ENCODE measurements at places on chromosomes 7 and 10.

- no peak for DNase-seq
Measured at GRCh38 chr7:102093599-102094315, 192.9 kb upstream of the SH2B2 start.

GRCh38 chr7:105649727-105650381 lies 68.6 kb upstream of the EFCAB10 start:
- DNase-seq, result no peak

DNA sequence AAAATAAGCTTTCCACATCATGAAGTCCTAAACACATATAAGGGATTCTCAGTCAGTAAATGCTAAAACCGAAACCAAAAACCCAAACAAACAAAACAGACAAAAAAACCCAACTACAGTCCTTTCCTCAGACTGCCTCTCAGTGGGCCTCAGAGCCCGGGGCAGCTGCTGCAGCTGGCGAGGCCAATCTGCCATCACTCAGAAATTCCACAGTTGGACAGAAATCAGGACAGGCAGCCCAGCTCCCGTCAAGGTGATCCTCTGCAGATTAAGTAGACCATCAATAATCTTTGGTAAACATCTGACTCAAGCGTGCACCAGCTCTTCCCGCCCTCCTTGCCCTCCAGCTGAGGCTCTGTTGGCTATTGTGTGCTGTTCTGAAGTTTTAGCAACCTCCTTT lies 142.2 kb downstream of the ATXN7L1 start:
- DNase-seq, result no peak

DNA sequence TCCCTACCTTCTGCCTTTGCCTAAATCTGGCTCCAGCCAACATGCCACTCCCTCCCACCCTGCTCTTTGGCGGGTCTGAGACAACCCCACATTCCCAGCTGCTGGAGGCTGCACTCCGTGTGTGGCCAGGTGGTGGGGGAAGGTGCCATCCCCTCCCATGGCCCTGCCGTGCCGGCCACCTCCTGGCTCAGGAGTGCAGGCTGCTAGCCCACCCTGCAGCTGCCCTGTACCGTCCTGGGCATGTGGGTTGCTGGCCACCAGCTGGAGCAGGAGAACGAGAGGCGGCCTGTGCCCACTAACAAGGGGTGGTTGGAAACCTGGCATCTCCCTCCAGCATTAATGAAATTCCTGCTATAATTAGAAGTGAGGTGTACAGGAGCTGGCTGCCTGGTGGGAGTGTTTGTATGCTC lies 97.6 kb downstream of the ZMIZ1 start:
- DNase-seq, result no peak

GRCh38 chr7:35258868-35259522 lies 5.1 kb upstream of the TBX20 start:
- DNase-seq, result no peak

DNA sequence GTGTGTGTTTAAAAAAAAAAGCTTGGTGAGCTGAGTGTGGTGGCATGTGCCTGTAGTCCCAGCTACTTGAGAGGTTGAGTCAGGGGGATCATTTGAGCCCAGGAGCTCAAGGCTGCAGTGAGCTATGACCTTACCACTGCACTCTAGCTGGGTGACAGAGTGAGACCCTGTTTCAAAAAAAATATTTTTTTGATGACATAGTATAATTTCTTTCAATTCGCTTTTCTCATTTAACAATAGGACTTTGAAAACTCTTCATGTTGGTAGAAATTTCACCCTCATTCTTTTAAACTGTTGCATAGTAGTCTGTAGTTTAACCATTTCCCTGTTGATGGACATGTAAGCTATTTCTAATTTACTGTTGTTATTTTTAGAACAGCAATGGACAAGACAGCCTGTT lies 55.7 kb upstream of the EXOC6 start:
- no peak for DNase-seq

GRCh38 chr10:79097021-79097872 lies 28.5 kb downstream of the ZMIZ1 start:
- no peak for DNase-seq

DNA sequence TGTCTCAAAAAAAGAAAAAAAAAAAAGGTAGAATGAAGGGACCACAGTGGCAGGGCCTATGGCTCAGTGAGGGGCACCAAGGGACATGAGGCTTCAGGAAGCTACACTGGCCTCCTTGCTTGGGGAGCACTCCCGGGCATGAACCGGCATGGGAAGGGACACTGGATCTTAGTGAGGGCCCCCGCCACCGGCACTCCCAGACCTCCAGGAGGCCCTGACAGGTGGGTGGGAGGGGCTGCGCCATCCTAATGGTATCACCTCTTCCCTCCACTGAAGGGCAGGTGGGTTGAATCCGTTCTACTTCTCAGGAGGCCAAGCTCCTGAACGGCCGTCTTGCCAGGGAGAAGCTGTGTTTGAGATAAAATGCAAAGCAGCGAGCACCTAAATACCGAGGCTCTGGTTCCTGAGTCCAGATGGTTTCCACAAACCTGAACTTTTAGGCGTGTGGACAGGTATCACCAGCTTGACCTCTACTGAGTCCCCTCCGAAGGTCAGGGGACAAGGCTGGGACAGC lies 69.8 kb downstream of the C10orf143 start:
- no peak for DNase-seq

DNA sequence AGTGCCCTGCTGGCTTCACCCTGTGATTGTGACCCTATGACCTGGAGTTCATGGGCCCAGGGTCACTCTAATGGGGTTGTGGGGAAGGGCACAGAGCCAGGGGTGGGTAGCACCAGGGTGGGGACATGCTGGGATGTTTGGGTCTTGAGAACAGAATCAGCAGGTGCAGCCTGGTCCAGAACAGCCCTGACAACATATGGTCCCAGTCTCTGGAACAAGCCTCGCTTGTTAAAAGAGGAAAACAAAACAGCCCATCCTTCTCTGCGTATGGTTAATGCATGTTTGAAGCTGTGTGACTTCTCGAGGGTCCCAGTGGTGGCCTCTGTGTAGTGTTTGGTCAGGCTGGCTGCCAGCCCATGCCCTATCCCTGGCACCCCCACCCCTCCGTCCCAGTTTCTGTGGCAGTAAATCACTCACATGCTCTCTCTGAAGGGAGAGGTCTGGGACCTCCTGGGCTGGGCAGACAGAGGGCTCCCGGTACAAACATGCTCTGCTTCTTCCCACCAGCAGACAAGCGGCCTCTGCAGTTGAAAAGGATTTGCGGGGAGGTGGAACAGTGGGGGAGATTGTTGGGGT lies 79.4 kb downstream of the FAM241B start:
- DNase-seq, result no peak

- no peak for DNase-seq
Measured at GRCh38 chr10:28400176-28400575, 97.3 kb upstream of the MPP7 start.

- DNase-seq, result no peak
Measured at GRCh38 chr10:15313047-15313446, 58.0 kb downstream of the FAM171A1 start.

GRCh38 chr7:141685285-141686023 lies 16.5 kb downstream of the DENND11 start:
- DNase-seq, result no peak

DNA sequence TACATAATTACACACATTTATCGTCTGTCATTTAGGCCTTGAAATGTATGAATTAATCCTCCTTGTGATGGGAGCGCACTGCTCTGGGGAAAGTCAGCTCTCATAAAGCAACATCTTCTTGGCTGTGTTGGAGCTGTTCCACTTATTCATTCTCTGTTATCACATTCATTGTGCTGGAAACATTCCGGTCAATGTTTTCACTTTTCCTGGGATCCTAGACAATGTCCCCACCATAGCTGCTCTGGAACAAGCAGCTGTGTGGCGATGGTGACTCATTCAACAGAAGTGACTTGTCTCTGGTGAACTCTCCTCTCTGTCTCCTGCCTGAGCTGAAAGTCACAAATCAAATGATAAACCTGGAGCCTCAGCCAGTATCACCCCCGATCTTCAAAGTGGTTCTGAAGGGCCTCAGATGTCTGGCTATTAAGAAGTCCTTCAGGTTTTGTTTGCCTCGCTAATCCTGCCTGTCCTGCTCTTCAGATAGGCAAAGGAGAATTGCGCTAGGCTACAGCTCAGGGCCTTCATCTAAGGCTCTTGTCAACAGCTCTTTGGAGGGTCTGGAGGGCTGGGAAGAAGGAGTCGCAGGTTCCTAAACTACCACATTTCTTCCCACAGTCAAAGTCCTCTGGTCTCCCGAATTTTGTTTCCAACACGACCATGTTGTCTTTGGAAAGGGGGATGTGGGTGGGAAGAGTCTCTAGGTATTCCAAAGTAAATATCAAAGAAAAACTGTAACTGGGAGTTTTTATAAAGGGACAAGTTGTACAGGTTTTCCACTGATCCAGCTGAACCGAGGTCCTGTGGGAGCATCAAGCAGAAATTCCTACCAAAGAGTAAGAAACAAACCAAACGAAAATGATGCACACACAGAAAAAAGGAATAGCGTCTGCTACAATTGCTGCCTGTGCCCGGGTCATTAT lies 29.3 kb downstream of the KLF6 start:
- DNase-seq, result no peak

GRCh38 chr10:98417481-98417959 lies 2.5 kb upstream of the PYROXD2 start:
- no peak for DNase-seq

DNA sequence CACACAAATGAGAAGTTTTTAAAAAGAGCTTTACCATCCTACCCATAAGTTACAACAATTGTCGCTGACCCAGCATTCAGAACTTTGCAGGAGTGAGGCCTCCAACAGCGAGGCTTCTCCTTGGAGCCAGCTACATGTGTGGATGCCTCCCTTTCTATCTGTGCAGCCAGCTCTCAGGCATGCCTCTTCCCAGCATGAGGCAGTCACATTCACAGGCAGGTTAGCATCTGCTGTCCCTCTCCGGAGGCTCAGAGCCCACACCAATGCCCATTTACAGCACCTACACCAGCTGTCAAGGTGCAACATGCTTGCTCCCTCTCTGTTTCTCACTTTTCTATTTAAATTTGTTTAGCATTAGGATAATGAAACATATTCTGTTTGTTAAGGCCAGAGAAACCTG lies 278.7 kb upstream of the PODXL start:
- DNase-seq, result no peak

- DNase-seq, result no peak
Measured at GRCh38 chr7:45435846-45436245, 138.3 kb upstream of the ADCY1 start.

GRCh38 chr7:64802699-64803098 lies 8.5 kb downstream of the ZNF138 start:
- DNase-seq, result no peak

DNA sequence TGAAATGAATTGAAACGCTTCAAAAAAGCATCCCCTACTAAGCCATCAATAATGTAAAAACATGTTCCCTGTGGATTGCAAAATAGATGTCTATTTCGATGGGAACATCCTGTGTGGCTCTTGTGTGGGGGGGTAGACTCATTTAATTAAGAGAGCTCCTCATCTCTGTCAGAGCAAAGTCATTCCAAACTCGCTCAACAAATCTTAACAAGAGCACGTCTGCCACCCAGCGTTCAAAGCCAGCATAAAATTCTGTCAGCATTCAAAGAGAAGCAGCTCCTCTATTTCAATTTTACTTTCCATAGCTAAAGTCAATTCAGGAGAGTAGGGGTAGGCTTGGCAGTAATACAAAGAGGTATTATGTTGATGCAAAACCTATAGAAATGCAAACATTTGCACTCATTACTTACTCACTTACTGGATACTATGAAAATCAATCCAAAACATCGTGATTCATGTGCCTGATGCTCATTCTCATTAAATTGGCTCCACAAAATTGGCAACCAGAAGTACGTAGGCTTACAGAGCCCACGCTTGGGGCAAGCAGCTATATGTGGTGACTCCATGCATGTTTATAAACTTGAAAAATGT lies 114.9 kb downstream of the IPMK start:
- DNase-seq, result peak; percentile 9

- no peak for DNase-seq
Measured at GRCh38 chr7:121083138-121083789, 94.8 kb downstream of the CPED1 start.

DNA sequence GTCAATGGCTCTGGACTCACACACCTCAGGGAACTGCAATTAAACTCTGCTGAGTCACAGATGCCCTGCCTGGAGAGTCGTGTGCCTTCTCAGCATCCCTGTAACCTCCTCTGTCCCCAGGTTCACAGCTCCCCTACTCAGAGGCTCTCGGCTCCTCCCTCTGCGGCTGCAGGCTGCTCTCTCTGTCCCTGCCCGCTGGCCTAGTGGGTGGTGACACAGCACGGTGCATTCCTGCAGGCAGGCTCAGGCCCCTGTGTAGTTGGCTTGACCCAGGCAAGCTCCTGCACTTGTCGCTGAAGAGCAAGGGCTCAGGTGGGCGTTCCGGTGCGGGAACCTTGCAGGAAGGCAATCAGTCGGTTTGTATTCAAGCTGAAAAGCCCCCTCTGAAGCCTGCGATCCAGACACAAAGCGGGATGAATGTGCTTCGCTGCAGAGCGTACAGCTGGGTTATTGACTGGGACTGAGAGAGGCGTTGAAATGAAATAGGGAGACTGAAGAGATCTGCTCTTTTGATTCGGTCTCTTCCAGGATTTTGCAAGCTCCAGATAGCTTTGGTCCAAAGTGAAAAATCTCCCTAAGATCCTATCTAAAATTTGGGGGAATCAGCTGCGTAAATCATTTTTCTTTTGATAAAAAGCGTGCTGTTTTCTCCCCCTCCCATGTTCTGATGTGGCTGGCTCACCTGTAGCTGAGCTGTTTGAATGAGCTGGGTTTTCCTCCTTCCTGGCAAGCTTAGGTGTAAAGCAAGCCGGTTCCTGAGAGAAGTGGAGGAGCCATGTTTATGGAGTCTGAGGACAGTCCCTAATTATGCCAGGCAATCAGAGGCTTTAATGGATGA lies 208.7 kb upstream of the PHYHIPL start:
- DNase-seq, result no peak

- no peak for DNase-seq
Measured at GRCh38 chr10:94983555-94983954, 45.1 kb downstream of the CYP2C9 start.

DNA sequence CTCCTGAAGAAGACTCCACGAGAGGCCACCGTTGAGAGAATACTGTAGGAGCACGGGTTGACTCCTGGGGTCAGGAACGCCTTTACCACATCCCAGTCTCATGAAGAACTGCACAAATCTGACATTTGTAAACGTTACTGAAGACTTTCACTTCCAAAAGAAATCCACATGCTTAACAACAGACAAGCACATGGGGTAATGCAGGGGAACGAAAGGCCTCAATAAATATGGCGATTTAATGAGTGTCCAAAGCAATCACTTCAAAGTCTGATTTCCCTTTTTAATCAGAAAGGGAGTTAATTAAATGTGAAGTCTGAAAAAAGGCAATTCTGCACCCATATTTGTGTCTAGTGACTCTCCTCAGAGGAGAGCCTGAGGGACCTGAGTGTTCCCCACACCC lies 94.3 kb upstream of the SLC26A5 start:
- no peak for DNase-seq

DNA sequence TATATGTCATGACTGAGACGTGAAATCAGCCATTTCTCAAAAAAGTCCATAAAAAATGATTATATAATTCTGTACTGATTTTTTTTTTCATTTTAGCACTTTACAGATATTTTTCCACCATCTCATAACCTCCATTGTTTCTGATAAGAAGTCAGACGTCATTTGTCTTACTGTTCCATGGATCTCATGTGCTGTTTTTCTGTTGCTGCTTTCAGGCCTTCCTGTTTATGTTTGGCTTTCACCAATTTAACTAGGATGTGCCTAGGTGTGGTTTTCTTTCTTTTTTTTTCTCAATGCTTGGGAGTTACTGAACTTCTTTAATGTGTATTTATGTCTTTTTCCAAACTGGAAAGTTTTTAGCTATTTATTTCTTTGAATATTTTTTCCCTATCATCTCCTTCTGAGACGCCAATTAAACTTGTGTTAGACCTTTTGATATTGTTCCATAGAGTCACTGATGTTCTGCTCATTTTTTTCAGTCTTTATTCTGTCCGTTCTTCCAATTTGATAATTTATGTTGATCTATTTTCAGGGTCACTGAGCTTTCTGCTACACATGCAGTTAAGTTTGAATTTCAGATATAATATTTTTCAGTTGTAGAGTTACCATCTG lies 43.3 kb downstream of the TAF3 start:
- no peak for DNase-seq

All from naive thymus-derived CD4-positive, alpha-beta T cell (primary cell).